ENCODE measurements at places on chromosomes 2 and 18.

DNA sequence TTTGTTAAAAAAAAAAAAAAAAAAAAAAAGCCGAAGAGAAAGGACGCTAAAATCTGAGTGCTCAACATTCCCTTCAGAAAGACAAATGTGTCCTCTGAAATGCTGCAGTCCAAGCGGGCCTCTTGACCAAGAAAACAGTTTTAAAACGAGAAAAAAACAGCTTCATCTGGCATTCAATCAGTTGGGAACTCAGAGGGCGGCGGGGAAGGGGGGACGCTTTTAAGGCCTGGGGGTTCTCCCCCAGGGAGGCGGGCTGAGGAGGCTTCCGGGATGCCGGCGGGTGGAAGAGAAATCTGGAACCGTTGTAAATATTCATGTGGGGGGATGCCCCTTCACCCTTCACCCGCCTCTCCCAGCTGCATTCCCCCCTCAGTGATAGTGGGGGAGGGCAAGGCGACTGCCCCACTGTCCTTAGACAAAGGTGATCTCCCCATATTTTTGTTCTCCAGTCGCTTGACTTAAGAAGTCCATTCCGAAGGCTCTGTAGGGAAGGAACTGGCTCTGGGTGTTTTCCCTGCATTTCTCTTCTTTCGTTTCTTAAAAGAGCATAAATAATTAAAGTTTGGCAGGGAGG is 3.3 kb upstream of the HOXD11 start:
- no peak for DNase-seq

DNA sequence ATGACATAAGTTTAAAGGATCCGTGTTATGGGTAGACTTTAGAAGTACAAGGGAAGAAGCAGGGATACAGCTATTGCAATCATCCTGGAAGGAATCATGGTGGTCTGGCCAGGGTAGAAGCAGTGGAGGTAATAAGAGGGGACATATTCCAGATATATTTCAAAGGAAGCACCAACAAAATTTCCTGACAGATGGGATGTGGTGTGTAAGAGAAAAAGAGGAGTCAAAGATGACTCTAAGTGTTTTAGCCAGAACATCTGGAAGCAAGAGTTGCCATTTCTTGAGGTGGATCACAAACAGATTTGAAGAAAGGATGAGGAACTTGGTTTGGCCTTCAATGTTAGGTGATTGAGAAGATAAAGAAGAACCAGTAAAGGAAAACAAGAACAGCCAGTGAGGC is 133.1 kb upstream of the CTAGE1 start:
- no peak for DNase-seq

DNA sequence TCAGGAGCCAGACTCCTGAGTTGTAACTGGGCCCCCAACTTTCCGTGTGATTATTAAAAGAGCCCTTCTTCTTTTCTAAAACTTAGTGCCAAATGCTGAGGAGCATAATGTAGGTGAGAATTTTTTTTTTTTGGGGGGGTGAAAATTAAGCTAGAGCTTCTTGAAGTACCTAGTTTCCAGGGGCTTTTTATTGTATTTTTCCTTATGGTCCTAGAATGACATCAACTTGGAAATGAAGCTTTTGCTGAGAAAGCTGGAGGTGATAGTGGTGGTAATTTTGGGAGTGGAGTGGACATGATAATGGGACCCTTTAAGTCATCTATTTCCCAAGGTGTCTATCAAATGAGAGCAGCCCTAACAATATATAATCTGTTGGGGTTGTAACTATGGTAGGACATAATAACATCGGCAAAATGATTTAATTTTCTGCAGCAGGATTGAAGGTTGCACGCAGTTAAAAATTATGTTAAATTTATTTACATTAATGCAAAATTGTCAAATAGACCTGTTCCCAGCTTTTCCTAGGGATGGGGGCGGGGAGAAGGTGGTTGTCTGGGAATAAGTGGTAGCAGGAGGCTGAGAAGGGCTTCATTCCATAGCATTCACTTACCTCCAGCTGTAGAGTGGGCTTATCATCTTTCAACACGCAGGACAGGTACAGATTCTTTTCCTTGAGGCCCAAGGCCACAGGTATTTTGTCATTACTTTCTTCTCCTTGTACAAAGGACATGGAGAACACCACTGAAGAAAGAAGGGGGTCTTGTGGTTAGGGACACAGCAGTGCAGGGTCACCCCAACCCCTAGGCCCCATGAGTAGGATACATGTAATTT is 5.7 kb downstream of the IL1B start:
- no peak for DNase-seq

DNA sequence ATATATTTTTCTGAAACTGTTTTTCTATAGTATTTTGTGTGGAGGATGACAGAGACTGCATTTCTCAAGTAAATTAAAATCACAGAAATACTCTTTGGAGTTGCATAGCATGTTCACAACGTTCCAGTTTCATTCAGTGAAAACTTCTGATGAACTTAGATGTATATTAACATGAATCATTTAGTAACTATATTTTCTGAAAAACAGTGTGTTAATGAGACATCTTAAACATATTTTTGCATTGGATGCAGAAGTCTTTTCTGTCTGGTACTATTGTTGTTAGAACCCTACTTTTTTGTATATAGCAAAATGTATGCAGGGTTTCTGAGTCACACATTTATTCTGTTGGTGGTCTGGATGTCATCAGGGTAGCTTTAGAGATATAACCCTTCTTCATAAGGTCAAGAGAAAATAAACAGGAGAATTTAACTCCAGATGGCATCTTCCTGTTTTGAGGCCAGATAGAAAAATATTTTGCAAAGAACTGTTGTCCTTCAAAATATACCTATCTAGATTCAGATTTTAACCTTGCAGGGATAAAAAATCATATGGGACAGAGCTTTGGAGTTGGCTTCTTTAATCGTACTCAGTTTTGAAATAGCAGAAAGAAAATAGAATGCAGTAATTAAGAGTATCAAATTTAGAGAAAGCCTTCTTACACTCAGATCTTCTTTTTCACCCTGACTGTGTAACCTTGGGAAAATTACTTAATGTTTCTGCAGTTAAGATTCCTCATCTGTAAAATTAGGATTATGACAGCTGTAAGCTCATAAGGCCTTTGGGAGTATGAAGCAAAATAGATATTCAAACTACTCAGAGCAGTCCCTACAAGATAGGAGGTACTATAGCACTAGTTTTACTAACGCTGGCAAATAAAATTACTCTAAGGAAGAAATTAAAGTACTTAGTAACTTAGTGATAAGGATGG is 5.3 kb downstream of the COL3A1 start:
- DNase-seq, result peak; percentile 67

GRCh38 chr2:57698935-57699449 is 347.6 kb upstream of the VRK2 start:
- no peak for DNase-seq

DNA sequence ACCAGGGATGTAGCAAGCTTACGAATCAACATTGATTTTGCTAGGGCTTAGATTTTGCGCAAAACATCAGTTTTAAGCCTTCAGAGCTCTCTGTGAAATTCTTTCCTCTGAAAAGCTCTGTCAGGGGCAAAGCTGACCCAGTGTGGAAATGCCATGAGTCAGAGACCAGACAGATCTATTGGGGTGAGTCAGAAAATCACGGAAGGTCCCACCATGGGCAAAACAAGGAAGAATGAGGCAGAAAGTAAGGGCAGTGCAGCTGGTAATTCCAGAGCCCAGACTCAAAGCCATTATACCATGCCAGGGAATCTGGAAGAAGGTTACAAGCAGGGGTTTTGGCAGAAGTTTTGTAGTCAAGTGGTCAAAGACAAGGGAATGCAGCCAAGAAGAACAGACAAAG is 256.6 kb upstream of the CTAGE1 start:
- DNase-seq, result peak; percentile 90

GRCh38 chr2:47177043-47177565 is 22.0 kb upstream of the STPG4 start:
- no peak for DNase-seq

DNA sequence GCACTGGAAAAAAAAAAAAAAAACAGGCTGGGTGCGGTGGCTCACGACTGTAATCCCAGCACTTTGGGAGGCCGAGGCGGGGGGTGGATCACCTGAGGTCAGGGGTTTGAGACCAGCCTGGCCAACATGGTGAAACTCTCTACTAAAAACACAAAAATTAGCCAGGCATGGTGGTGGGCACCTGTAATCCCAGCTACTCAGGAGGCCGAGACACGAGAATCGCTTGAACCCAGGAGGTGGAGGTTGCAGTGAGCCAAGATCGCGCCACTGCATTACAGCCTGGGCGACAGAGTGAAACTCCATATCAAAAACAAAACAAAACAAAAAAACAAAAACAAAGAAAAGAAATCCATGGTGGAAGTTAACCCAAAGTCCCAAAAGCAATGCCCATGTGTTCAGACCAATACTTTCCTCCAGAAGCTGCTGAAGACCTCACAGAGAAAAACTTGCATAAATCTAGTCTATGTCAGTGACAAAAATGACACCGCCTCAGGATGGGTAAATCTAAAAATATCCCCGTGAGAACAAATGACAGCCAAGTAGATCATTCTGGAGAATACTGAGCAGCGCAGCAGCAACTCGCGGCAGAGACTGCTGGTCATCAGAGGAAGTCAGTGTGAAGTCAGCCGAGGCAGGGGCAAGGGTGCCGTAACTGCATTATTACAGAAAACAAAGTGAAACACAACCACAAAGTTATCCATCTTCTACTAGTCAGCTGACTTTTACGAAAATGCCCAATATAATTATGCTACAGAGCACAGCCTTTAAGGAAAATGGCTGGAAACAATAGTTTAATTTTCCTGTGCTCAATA is 41.0 kb downstream of the LPIN2 start:
- no peak for DNase-seq

DNA sequence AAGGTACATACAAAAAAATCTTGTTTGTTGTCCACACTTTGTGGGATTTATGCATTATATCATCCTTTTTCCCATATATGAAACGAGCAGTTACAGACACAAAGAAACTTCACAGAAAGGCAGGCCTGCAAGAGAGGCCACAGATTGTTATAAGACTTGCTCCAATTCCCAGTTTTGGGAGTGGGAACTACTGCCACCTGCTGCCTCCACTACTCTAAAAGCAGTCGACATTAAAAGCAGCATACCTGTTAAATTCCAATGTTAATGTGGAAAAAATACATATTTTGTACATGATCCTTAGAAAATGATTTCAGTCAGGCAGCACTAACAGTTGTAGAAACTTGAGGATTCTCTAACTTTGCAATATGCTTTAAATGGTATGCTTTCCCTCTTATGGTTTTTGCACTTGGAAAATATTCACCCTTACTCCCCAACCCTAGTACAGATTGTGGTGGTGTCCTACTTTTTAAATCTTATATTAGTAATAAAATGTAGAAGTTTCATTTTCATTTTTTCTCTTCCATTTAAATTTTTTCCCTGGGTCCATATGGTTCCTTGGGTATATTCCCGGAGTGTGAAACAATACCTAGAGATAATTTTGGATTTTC is 37.9 kb downstream of the SLC38A11 start:
- peak; percentile 62 for DNase-seq

DNA sequence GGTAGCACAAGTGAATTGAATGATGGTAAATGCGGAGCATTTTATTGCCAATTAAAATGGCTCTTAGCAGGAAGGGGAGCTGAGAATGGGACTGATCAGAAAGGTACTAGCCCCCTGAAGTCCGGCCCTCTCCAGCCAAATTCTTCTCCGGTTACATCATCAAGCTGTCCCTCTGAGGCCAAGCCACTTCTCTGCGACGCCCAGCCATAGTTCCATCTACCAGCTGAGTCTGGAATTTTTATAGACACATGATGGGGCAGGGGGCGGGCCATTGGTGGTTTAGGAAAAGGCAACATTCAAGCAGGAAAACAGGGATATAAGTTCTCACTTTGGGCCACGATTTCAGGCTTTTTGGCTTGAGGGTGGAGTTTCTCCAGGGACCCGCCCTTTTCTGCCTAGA is 22.7 kb downstream of the RPRM start:
- no peak for DNase-seq

DNA sequence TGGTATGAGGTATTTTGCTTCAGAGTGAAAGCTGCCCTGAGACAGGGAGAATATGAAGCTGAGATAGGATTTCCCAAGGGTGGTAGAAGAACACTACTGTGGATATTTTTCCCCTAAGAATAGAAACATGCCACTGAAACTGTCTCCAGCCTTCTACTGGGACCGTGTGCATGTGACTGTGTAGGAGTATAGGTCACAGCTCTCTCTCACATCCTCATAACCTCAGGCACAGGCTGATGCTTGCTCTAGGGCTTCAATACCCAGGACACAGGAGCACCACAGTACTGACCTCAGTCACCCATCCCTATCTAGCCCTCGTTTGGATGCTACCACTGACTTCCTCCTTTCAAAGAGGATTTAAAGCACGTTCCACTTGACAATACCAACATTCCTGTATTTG is 67.2 kb downstream of the REV1 start:
- DNase-seq, result no peak

DNA sequence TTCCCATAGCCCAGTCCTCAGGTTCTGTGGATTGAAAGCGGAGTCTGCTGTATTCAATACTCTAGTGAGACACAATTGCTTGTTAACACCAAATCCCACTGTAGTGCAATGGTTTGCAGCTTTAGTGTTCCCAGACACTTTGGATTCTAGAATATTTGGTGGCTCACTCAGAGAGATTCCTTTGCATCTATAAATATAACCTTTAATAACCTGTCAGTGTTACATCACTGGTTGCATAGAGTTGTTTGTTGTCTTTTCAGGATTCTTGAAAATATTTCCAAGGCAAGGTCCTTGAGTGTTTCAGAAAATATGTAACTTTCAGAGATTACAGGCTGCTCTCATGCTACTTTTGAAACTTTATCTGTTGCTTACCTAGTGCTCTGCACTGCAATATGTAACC is 157.5 kb downstream of the ZEB2 start:
- no peak for DNase-seq

GRCh38 chr2:11933854-11934253 is 187.4 kb downstream of the LPIN1 start:
- no peak for DNase-seq

GRCh38 chr18:27004056-27004829 is 138.7 kb upstream of the AQP4 start:
- DNase-seq, result no peak

All from cardiac muscle cell (in vitro differentiated cells and primary cell).